ENCODE measurements at places on chromosomes 7 and 10.

GRCh38 chr10:49749556-49750491, 12.3 kb downstream of the OGDHL start:
- no peak for DNase-seq

DNA sequence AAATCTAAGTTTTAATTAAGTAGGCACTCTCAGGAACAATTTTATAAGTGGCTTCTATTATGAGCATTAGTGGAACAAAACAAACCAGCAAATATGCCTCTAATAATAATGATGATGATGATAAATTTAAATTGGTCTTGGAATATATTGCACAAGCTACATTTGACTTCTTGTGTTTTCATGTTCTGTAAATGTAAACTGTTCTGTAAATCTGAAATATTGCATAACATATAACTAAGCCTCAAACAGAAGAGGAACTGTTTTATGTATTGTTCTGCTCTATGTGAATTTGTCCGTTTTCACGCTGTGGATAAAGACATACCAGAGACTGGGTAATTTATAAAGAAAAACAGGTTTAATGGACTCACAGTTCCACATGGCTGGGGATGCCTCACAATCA, 625.2 kb upstream of the CELF2 start:
- no peak for DNase-seq

GRCh38 chr10:81725851-81726250, 149.1 kb upstream of the NRG3 start:
- no peak for DNase-seq

DNA sequence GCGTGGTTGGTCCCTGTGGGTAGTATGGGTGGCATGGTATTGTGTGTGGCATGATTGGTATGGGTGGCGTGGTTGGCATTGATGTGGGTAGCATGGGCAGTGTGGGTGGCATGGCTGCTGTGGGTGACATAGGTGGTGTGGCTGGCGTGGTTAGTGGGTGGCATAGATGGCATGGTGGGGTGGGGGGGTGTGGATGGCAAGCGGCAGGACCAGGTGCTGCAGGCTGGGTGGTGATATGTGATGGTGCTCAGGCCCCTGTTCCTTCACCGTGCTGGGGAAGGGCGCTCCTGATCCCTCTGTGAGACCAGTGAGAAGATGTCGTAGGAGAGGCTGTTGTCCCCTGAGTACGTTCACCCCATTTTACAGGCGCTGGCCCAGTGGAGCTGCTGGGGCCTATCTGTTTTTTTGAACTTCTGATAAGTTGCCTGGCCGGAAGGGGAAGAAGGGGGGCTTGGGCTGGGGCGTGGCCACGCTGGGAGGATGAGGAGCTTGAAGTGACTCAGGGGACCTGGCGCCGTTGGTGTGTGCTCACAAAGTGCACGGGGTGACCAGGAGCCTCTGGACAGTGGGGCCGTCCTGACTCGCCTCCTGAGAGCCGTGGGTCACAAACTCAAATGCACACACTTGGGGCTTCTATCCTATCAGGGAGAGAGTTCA, 17.5 kb downstream of the INPP5A start:
- DNase-seq, result no peak

DNA sequence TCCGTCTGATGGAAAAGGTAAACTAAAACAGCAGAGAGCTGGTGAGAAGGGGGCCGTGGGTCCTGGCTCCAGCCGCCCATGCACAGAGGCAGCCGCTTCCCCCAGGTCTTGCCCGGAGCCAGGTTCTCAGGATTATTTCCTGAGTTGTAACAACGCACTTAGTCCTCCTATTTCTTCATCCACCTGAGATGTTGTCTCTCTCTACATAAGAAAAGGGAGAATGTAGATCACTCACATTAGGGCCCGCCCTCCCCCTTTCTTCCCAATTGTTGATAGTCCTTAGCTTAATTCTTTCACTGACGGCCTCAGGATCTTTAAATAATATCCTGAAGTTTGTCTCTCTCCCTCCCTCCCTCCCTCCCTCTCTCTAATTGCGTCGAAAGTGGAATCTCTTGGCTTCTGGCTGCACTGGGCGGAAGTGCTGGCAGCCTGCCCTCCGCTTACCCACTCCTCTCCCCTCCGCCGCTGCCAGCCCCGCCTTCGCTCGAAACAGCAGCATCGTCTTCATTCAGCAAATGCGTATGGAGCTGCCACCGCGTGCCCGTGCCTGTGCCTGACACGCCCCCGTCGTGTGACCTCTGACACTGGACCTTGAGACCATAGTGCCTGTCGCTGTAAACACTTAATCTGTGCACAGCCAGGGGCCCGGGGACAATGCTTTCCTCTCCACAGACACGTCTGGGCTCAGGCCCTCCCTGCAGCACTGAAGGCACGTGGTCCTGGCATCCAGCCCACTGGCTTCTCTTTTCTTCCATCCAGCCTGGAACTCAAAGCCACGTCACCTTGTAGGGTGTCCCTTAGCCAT, 174.5 kb upstream of the PPP2R2D start:
- no peak for DNase-seq

DNA sequence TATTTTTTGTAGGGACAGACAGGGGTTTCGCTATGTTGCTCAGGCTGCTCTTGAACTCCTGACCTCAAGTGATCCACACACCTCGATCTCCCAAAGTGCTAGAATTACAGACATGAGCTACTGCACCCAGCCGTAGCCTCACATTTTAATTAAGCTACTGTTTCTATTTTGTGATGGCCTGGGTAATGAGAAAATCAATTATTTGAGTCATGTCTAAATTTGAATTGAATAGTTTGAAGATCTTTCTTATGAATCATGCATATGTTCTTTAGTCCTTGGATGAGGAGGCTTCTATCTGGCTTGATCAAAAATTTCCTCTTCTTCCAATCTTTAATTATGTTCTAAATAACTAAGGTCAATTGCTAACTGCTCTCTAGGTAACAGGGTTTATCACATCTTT, 175.0 kb downstream of the REEP3 start:
- no peak for DNase-seq

GRCh38 chr7:38554586-38554985, 76.6 kb downstream of the AMPH start:
- DNase-seq, result no peak

- DNase-seq, result no peak
These were observed 111.5 kb upstream of the SVIL start for GRCh38 chr10:29746080-29746797.

DNA sequence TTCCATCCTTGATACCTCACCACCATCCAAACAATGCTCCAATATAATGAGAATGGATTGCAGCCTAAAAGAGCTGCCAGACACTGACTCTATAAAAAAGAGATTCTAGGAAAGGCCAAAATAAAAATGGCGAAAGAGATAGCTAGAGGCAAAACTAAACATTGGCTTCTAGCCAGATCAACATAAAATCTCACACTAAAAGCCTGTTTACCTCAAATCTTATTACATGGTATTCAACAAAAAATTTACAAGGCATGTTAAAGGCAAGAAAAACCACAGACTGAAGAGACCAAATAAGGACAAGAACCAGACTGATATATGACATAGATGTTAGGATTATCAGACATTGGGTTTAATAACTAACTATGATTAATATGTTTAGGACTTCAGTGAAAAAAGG, 1127.0 kb downstream of the DNAJB9 start:
- no peak for DNase-seq

DNA sequence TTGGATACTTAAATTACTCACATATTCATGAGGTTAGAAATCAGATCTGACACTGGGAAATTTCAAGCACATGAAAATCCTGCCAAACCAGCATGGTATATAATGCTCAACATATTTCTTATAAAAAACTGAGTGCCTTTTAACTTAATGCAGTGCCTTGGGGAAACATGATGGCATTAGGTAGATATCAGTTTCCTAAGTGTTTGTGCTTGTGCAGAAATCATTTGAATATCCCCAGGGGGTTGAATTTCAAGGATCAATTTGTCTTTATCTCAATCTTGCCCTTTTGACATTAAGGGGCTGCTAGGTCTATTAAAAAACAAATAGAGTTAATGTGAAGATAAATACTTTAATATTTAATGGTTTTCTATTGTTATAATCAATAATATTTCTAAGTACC, 396.3 kb downstream of the SORCS1 start:
- no peak for DNase-seq

- peak; percentile 52 for DNase-seq
These were observed 75.4 kb upstream of the PDSS1 start for GRCh38 chr10:26621889-26622711.

- peak; percentile 60 for DNase-seq
These were observed 1.3 kb upstream of the HIP1 start for GRCh38 chr7:75739796-75740672.

DNA sequence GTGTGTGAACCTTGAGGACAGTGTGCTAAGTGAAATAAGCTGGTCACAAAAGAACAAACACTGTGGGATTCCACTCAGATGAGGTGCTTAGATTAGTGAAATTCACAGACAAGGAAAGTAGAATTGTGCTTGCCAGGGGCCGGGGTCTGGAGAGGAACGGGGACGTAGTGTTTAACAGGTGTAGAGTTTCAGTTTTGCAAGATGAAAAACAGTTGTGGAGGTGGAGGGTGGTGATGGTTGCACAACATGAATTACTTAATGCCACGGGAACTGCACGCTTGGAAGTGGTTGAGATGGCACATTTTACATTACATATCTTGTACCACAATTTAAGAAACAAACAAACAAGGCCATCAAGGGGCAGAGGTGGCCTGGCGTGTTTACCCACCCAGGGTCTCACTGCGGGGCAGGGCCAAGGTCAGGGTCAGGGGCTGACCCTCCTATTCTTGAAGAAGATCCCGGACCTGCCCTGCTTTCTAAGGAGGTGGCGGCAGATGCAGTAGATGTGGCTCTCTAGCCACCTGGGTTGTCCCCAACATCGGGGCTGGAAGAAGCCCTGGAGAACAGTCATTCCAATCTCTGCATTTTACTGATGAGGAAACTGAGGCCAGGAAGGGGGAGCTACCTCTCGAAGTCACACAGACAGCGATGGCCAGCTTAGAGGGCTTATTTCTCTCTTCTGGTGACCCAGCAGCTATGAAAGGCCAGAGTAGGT, 91.5 kb upstream of the LRRC4 start:
- no peak for DNase-seq

GRCh38 chr10:876438-876837, 55.1 kb downstream of the LARP4B start:
- no peak for DNase-seq

DNA sequence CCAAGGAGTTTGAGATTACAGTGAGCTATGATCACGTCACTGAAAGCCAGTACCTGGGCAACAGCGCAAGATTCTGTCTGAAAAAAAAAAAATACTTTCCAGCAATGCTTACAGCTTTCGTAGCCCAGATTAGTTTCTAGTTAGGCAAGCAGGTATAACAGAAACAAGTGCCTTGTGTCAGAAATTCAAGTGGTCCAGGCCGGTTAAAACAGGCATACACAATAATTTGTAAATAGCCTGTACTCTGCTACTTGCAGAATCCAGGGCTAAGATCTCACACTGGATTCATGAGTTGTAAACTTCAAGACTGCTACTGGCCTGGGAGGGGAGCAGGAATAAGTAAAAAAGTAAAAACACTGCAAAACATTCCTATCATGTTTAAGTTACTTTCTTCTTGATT, 512.9 kb downstream of the IPMK start:
- DNase-seq, result no peak

DNA sequence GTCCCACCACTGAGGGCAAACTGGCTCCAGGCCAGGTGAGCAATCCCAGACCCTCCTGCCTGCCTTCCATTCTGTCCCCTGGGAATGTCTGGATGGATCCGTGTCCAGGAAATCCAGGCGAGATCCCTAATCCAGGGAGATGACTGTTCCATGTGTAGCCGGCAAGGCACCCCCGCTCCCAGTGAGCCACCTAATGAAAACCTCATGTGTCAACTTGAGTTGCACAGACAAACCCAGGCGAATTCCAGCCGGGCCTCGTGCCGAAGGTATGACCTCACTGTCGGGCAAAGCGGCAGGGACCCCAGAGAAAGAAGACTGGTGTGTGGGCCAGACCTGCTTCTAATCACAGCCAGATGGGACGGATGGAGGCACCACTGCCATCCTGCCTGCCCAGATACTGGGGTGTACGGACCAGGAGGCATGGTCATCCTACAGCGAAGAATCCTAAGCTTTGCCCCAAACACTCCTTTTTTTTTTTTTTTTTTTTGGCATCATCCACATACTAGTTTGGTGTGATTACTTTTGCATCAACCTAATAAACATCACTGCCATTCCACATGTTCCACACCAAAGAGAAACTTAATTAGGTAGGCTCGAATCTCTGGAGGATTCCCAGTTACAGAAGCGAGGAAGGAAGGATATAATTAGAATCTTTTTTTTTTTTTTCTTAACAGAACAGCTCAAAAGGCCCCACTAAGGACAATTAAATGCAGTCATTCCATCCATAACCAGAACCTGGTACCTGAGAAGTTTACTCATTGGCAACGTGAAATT, 313.1 kb downstream of the CALN1 start:
- no peak for DNase-seq

DNA sequence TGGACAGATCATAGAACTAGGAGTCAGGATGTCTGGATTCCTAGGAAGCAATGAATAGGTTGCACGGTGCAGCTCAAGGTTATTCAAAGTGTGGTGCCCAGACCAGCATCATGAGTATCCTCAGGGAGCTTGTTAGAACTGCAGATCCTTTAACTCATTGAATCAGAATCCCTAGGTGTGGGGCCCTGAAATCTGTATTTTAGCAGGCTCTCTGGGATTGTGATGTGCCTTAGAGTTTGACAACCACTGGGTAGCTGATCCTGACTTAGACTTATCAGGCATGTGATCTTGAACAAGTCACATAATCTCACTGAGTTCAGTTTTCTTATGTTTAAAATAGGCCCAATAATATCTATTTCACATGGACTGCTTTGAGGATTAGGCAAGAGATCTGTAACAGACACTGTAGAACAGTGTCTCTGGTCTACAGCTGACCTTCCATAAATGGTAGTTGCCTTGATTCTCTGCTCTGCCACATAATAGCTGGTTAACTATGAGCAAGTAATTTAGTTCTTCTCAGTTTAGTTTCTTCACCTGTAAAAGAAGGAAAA, 46.4 kb upstream of the ATRNL1 start:
- no peak for DNase-seq

DNA sequence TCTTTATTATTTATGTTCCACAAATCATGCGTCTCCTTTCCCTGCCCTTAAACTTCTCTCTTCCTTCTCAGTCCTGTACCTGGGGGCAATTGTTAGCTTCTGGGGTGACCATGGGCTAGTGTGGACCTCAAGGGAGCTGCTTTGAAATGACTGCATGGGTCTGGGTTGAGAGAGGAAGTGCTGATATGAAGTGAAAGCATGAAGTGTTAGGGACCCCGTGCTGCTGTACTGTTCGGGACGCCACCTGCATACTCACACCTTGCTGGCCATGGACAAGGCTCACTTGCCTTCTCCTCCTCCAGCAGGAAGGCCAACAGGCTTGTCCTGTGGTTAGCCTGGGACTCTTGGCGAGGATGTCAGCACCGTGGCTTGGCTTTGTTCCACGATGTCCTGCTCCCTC, 56.7 kb downstream of the MTPN start:
- no peak for DNase-seq

GRCh38 chr10:79262131-79262530, 85.1 kb upstream of the PPIF start:
- DNase-seq, result no peak

- no peak for DNase-seq
These were observed 32.9 kb upstream of the PCBD1 start for GRCh38 chr10:70921285-70921684.

Data from activated CD4-positive, alpha-beta T cell treated with anti-CD3 and anti-CD28 coated beads, Interleukin-2, Interleukin-6, amounts not matched to agents 100 ng/mL and 50 ng/mL, durations not matched to agents 16 hours and 8 hours (primary cell).